Activated T-helper 1 cell treated with anti-CD3 and anti-CD28 coated beads, Interleukin-12 subunit alpha, Interleukin-12 subunit beta, Interleukin-2, Interleukin-4 antibody, amounts not matched to agents 30 ng/mL and 10 ng/mL and 1 ng/mL, durations not matched to agents 14 hours and 24 hours and 36 hours (primary cell): ENCODE measurements at places on chromosomes 13 and 19.

- no peak for DNase-seq
These were observed 704 bp downstream of the CHST8 start for GRCh38 chr19:33622505-33622808.

DNA sequence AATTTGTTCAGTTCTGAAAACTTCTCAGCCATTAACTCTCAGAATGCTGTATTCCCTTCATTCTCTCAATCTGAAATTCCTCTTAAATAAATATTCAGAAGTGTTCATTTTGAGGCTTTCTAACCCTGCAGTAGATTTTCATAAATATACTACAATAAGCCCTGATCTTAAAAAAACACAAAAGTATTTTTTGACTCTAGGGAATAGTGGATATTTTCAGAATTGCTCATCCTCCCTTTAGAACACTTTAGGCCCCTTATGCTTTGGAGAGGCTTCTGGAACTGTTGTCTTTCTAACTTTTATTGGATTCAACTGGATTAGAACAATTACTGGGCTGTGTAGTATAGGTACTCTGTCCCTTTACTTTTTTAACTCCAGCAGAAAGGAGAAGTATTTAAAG, 1662.6 kb upstream of the MIR17HG start:
- no peak for DNase-seq

GRCh38 chr13:56400774-56401173, 739.9 kb upstream of the PRR20A start:
- DNase-seq, result no peak

- DNase-seq, result no peak
These were observed 613 bp downstream of the ATP13A1 start for GRCh38 chr19:19662871-19663255.

DNA sequence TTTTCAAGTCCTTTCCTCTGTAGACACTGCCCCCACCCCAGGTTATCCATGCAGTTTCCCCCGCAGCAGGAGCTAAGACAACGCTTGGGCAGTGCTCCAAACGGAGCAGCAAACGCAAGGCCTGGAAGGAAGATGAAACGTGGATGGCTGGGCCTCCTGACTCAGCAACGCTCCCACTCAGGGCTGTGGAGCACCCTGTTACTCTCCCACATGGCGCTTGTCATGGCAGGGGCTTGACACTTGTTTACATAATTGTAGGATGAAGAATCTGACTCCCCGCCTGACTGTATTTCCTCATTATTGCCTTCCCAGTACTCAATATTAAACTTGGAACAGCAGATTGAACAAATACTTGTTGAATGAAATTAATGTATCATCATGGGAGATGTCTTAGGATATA, 799 bp upstream of the C1QTNF9B start:
- no peak for DNase-seq

- no peak for DNase-seq
These were observed 483.2 kb downstream of the DIAPH3 start for GRCh38 chr13:59680429-59681024.

GRCh38 chr19:56837004-56837403, 3.5 kb downstream of the PEG3 start:
- no peak for DNase-seq

DNA sequence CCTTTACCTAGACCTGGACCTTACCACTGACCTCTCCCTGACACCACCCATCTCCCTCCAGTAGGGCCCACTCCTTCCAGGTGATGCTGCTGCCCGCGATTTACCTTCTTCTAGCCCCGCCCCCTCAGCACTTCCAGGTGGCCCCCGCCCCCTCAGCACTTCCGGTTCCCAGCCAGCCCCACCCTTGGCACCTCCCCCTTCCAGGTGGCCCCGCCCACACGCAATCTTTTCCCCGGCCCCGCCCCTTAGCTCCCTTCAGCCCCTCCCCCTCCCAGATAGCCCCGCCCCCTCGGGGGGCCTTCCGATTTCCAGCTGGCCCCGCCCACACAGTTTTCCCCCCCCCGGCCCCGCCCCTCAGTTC, 586 bp downstream of the LIG1 start:
- peak; percentile 82 for DNase-seq

DNA sequence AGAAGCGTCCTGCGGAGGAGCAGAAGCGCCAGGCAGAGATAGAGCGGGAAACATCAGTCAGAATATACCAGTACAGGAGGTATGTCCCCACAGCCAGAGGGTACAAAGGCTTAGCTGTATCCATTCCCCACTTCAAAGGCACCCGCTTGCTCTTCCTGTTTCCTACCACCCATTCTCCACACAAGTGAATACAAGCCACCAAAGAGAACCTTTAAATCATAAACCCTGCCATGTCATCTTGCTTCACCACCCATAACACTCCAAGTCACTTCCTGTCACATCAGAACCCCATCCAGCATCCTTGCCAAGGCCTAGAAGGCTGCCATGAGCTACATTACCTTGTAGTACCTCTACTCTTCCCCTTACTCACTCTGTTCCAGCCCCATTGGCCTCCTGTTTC, 205.8 kb downstream of the LMO7 start:
- no peak for DNase-seq

GRCh38 chr13:66414066-66414800, 815.9 kb downstream of the PCDH9 start:
- no peak for DNase-seq

- DNase-seq, result peak; percentile 57
These were observed at the start of gene NFIX for GRCh38 chr19:12994701-12995595. TSS of gene NFIX (plus strand) at chr19:12995475. CDS start at chr19:12995838, 363 bp downstream.

DNA sequence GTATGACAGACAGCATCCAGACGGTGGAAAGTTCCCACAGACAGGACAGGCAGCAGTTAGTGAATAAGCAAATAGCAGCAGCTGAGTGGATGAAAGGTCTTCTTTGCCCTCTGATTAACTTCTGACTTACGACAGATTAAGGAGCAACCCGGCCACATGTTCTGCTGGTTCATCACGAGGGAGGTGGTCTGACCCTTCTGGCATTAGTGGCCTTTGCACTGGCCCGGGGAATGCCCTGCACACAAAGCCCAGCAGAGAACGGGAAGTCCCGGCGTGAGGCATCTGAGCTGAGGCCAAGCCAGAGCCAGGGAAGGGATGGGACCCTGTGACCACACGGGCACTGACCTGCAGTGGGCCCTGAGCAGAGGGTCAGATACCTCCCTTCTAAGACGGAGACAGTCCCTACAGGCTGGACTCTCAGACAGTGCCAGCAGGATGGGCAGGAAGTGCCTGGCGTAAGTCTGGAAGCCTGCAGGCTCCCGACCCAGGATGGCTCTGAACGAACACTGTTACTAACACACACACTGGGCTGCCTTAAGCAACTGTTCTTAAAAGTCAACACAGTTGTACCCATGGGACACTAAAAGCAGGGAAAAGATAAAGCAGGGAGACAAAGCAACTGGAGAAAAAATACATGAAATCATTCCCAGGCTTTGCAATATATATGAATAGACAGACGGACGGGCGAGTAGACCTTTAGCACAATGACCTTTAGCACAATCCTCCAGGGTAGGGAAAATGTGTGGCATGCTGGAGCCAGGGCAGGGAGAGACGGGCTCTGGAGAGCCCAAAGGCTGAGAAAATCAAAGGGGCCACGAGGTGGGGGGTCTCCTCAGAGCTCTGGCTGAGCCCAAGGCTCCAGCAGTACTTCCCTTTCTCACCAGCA, 6.3 kb downstream of the C19orf12 start:
- no peak for DNase-seq

GRCh38 chr13:45372189-45373161, 31.5 kb upstream of the TPT1 start:
- DNase-seq, result no peak

DNA sequence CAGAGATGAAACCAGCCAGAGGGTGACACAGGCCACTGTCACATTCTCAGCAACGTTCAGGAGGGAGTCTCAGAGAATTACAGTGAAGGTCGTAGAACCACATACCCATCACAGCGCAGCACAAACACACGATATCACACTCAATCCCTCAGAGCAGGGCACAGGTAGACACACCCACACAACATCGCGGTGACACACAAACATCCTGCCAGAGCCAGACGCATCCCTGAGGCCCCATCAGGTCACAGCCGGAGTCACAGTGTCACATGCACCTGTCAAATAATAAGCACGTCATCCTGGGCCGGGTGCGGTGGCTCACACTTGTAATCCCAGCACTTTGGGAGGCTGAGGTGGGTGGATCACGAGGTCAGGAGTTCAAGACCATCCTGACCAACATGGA, 17.5 kb downstream of the ELAVL3 start:
- DNase-seq, result no peak

- DNase-seq, result no peak
These were observed at the start of gene TMEM190 for GRCh38 chr19:55376241-55376933. TSS of gene TMEM190 (plus strand) at chr19:55376826. CDS start at chr19:55376854, 28 bp downstream.

GRCh38 chr13:105679838-105680237, 855.6 kb downstream of the EFNB2 start:
- no peak for DNase-seq

DNA sequence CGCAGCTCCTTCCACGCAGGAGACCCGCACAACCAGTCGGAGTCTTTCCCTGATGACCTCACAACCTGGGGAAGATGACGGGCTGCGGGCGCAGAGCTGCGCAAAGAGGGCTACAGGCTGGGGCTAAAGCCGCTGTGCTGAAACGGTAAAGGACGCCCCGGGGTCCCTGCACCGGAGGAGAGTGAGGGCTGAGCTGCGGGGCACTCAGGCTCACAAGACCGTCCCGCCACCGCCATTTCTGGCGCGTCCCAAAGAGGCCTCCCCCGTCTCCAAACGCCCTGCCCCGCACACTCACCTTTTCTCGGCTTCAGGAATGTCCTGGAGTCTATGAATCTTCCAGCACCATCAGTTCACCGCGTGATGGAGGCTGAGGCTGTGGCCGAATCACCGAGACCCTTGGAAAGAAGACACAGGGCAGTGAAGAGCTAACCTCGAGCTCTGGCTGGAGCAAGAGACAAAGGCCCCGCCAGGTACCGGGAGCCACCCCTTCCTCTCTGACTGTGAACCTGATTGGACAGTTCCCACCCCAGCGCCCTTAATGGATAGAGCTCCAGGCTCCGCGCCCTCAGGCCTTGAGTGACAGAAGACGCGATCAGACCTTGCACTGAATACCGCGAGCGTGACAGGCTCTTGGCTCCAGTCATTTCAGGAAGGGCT, 41.8 kb upstream of the ZNF429 start:
- no peak for DNase-seq

DNA sequence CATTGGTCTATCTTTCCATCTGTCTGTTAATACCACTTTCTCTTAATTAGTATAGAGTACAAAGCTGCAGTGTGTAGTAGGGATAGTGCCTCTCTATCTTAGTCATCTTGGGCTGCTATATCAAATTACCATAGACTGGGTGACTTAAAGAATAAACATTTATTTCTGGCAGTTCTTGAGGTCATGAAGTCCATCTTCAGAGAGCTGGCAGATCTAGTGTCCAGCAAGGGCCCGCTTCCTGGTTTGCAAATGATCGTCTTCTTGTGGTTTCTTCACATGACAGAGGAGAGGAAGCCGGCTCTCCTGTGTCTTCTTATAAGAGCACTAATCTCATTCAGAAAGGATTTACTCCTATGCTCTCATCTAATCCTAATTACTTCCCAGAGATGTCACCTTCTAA, 6.1 kb downstream of the ZNF700 start:
- no peak for DNase-seq

DNA sequence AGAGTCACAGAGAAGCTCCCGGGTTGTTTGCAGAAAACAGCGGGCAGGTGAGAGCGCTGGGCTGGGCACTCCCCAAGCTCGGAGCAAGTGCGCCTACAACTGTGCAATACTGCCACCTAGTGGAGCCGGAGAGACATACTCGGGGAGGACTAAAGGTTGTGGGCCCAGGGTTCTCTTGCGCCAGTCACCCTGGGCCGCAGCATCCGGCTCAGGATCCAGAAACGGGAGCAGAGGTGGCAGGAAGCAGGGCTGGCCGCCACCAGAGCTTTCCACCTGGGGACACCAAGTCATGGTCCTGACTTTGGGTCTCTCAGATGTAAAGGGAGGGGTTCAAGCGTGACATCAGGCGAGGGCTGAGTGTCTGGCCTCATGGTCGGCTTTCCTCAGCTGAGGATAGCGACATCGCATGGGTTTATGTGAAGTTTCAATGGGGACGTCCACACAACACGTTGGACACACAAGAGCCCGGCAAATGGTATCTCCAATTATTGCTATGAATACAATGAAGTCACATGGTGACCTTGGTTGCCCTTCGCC, 11.2 kb upstream of the KLK4 start:
- DNase-seq, result peak; percentile 65

DNA sequence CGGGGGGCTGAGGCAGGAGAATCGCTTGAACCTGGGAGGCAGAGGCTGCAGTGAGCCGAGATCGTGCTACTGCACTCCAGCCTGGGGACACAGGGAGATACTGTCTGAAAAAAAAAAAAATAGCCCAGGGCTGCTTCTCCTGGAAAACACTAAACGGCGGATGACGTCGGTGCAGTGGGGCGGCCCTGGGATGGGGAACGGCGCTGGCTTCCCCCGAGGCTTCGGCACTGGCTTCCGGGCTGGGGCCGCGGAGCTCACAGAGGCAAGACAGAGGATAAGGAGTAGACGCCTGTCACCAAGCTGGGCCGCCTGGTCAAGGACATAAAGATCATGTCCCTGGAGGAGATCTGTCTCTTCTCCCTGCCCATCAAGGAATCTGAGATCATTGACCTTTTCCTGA, 5.0 kb downstream of the PRSS57 start:
- DNase-seq, result no peak

GRCh38 chr13:45310341-45311131, 30.4 kb downstream of the TPT1 start:
- no peak for DNase-seq

DNA sequence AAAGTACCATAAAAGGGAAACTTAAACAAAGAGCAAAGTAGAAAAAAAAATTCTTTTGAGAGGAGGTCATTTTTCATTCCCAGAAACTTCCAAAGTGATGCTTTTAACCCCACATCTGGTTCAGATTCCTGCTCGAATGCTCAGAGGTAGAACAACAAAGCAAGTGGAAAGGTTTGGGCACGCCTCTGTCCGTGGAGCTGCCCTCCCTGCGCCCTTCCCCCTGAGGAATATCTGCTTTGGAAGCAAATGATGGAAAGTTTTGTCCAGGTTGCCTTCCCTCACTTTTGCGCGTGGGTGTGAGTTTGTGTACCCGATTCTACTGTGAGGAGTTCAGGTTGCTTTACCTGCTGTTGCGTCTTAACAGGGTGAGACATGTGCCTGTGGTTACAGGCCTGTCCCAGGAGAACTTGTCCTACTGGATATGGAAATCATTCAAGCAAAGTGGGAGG, 110.2 kb downstream of the KLF5 start:
- no peak for DNase-seq

- no peak for DNase-seq
These were observed 449.3 kb downstream of the PCDH17 start for GRCh38 chr13:58080806-58081205.

DNA sequence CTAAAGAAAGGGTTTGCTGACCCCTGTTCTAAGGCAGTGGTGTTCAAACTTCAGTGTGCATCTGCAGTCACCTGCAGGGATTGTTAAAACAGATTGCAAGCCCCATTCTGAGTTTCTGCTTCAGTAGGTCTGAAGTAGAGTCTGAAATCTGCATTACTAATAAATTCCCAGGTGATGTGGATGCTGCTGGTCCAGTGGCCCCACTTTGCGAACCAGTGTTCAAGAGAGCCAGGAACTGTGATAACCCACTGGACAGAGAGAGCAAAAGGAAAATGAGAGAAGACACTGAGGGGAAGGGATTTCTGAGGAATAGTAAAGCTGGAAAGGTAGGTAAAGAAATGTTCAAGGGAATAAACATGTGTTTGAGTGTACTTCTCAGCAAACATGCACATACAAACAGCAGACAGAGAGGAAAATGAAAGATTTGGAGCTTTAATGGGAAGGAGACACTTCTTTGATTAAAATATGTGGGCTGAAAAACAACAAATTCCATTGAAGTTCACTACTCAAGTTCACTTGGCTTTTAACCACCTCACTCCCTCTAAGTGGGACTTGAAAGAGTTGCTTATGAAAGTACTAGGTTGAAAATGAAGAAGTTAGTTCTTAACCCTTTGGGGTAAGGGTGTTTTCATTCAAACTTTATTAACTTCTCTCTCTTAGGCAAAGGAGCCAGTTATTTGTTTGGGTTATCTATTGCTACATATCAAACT, 26.4 kb upstream of the FAM216B start:
- DNase-seq, result no peak
